Common myeloid progenitor, CD34-positive (primary cell): ENCODE measurements at places on chromosomes 3 and 15.

- DNase-seq = no peak
Measured at GRCh38 chr3:36774052-36774451, 9.7 kb upstream of the DCLK3 start.

- no peak for DNase-seq
Measured at GRCh38 chr15:101545548-101546505, 56.3 kb upstream of the PCSK6 start.

GRCh38 chr3:189369636-189370035 lies 197.9 kb downstream of the TPRG1 start:
- DNase-seq = no peak

- DNase-seq = peak; percentile 15
Measured at GRCh38 chr3:99638167-99638948, at the start of gene COL8A1. TSS of gene COL8A1 (plus strand) at chr3:99638594. CDS start at chr3:99790683, 152,089 bp downstream.

DNA sequence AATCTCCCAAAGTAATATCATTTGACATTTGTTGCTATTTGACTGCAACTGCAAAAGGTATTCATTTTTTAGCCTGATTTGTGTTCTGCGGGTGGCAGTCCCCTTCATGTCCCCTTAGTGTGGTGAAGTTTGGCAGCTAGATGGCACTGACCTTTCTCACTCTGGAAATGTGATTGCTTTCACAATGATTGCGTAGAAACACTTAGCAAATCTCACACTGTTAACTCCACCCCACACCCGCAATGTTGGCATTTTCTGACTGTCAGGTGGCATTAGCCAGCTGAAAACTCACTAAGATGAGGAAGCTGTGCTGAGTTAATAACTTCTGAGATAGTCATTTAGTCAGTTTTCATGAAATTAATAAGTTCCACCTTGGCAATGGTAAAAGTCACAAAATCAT lies 76.9 kb downstream of the TRIM69 start:
- DNase-seq = no peak

DNA sequence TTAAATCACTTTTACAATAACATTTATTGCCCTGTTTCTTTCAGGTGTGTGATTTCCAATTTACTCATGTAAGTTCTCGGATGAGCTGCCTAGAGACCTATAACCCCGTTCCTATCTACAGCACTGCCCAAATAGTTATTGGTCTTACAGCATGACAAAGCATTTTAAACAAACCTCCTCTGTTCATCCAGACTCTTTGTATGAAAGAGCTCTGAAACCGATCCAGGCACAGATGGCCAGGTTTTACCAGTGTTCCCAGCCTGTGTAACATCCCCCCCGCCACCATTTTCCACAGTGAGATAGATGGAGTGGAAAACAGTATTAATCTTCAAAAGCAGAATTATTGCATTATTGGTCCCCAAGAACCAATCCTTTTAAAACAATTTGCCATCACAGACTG lies 59.0 kb upstream of the SPTSSB start:
- no peak for DNase-seq

DNA sequence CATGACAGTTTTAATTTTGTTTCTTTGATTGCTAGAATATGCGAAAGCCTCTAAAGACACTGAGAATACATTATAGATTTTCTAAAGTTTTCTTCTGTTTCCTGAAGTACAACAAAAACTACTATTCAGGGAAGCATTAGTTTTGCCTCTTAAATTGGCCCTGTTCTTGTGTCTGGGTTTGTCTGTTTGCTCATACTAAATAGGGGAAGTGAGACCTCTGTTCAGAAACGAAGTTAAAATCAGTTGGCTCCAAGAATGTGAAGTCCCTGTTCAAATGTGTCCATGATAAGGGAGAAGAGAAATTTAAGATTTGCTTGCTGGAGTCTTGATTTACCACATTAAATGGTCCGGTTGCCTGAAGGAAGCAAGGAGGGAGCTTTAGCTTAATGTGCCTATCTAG lies 327.3 kb upstream of the GBE1 start:
- peak; percentile 42 for DNase-seq

- DNase-seq = no peak
Measured at GRCh38 chr3:31357451-31357850, 175.3 kb upstream of the STT3B start.
